ENCODE measurements at places on chromosomes 2 and 18.

- no peak for DNase-seq
Measured at GRCh38 chr2:71458413-71459083, 5.2 kb downstream of the DYSF start.

- DNase-seq, result no peak
Measured at GRCh38 chr2:115976916-115977315, 1534.5 kb downstream of the DPP10 start.

DNA sequence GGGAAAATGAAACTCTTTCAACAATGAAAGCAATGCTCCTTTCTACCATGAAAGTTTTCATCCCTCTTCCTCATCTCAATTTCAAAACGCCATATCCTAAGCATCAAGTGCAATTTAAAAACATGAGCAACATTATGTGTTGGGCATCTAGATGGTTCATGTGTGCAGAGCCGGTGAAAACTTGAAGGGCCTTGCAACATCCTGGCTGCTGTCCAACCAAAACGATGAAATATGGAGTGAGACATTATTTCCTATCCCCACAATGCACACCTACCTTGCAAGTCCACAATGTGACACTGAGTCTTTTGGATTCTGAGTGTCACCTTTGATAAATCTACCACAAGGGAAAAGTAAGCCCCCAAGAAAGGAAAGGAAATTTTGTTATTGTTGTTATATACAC, 110.0 kb downstream of the NCKAP5 start:
- DNase-seq, result no peak

- no peak for DNase-seq
Measured at GRCh38 chr2:46025081-46025480, 272.1 kb upstream of the EPAS1 start.

DNA sequence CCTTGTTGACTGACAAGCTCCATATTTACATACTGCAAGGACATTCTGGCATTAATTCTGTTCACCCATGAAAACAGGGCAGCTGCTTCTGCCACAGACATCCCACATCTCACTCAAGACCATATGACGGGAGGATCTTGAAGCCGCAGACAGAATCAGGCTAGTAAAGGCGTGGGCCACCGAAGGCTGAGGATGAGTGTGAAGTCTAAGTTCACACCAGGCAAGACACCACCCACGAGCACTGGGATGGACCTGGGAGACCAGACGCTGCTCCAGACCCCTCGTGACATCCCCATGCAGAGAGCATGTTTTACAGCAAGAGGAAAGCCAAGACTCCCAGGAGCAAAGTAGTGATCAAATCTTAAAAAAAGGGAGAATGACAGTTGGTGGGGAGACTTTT, 3.2 kb downstream of the FHL2 start:
- no peak for DNase-seq

GRCh38 chr18:10249270-10249669, 205.2 kb upstream of the APCDD1 start:
- DNase-seq, result no peak

- DNase-seq, result no peak
Measured at GRCh38 chr18:33115476-33115875, 325.0 kb downstream of the CCDC178 start.

- DNase-seq, result no peak
Measured at GRCh38 chr2:15919716-15920434, 20.5 kb upstream of the MYCN start.

DNA sequence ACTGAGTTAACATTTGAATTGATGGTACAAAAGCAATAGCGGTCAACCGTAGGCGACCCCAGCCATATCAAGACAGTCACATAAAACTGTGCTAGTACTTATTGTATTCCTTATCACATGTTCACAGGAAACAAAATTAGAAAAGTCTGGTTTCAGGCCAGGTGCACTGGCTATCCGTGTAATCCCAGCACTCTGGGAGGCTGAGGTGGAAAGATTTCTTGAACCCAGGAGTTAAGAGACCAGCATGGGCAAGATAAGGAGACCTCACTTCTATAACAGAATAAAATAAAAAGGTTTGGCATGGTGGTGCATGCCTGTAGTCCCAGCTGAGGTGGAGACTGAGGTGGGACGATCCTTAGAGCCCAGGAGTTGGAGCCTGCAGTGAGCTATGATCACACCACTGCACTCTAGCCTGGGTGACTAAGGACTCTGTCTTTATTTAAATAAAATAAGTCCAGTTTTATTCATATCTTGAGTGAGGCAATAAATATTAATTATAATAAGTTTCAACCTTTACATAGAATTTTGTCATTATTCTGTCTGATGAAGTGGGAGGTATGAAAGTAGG, 84.1 kb upstream of the RGPD4 start:
- DNase-seq, result no peak

DNA sequence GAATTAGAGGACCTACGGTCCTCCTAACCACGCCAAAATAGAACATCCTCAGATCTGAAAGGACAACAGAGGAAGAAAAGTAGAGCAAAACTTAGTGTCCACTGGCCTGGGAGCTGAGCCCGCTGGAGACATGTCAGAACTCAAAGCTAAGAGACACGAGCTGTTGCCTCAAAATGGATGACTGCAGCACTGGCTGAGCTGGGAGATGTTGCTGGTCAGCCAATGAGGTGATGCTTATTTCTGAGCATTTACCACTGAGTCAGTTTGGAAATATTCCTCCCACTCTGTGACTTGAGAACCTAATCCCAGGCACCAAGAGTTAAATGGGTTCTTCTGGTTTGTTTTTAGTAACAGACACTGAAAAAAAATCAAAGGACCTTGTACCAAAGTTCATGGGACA, 32.6 kb downstream of the FBXO15 start:
- DNase-seq, result no peak

GRCh38 chr2:10209406-10209935, 86.9 kb downstream of the RRM2 start:
- DNase-seq, result no peak

- DNase-seq, result no peak
Measured at GRCh38 chr2:165773684-165774083, 20.4 kb downstream of the GALNT3 start.

GRCh38 chr2:204974487-204974886, 429.2 kb downstream of the PARD3B start:
- DNase-seq, result no peak

GRCh38 chr2:28713577-28714298, 37.9 kb upstream of the PPP1CB start:
- DNase-seq, result no peak

- DNase-seq, result no peak
Measured at GRCh38 chr2:150462770-150463169, 24.7 kb downstream of the RND3 start.

- DNase-seq, result no peak
Measured at GRCh38 chr2:33073018-33073417, 126.3 kb downstream of the LTBP1 start.

DNA sequence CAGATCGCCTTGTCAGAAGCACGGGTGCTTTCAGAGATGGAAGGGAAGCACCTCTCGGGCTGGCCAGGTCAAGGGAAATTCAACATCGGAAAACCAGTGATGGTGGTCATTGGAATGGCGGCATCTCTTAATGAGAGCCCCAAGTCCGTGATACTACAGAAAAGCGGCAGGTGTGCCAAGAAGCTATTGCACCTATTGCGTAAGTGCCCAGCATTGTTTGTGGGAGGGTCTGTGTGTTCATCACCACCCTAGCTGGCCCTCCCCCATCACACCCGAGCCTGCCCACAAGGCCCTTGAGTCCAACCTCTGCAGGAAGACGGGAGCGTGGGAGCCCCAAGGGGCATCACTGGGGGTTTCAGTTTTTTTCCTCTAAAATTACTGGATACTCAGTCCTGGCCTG, 100.7 kb downstream of the DGKD start:
- DNase-seq, result no peak

- no peak for DNase-seq
Measured at GRCh38 chr2:177881008-177881747, 191.4 kb downstream of the PDE11A start.

GRCh38 chr18:36402765-36403396, 105.4 kb downstream of the FHOD3 start:
- no peak for DNase-seq

DNA sequence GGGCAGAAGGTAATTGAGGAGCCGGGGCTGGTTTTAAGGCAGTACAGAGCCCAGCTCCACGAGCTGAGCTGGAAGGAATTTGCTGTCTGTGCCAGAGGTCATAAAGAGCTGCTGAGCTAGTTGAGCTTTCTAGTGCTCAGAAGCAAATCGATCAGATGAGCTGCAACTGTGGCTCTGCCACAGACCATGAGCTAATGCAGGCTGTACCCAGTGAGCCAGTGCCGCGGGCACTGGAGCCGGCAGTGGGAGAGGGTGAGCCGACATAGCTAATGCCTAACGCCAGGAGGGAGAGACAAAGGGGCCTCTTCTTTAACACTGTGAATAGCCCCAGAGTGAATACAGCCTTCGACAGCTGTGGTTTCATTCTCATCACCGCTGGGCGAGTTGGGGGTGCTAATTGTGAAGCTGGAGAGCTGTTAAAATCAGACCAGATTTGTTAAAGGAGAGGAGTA, 410.1 kb upstream of the TCF4 start:
- no peak for DNase-seq

- DNase-seq, result no peak
Measured at GRCh38 chr2:22329211-22330154, 1055.5 kb upstream of the KLHL29 start.

GRCh38 chr2:28352610-28353195, 40.0 kb upstream of the FOSL2 start:
- no peak for DNase-seq

DNA sequence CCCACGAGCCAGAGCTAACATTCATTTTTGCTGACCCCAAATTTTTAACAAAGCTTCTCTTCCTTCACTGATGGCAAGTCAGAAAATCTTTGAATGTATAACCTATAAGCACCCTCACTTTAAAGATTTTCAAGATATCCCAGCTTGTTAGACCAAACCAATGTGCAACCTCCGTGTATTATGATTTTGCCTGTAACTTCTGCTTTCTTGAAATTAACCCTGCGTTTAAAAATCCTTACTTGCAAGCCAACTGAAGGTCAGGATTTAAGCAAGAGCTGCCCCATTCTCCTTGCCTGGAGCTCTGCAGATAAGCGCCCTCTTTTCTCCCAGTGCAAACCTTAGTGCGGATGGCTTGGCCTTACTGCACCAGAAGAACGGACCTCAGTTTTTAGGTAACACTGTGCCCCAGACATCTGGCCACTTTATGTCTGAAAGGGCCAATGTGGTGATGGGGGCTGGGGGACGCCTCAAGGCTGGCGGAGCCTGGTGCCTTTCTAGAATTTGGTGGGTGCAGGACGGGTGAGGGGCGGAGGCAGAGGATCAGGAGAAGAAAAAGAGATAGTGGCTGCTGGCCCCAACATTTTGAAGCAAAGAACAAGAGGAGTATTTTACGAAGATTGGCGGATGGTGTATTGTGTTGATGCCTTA, 805 bp upstream of the TNFRSF11A start:
- no peak for DNase-seq

DNA sequence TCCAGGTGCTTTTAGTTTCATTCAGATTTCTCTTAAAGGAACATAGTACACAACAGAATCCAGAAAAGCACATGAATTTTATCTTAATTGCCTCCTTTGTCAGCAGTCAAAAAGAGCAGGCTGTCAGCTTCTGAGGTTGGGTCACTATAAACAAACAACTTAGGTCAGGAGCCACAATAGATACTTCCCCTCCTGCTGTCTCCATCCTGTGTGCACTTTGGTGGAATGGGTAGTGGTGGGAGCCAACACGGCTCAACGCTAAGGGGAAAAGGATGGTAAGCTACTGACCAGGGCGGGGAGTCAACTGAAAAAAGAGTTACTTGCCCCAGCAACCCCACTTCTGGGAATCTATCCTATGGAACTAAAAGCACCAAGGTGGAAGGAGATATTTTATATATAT, 121.9 kb downstream of the PAX3 start:
- DNase-seq, result no peak

- no peak for DNase-seq
Measured at GRCh38 chr2:166803373-166804000, 84.8 kb upstream of the XIRP2 start.

- DNase-seq, result no peak
Measured at GRCh38 chr18:44246001-44246400, 434.7 kb upstream of the SETBP1 start.

All from activated naive CD8-positive, alpha-beta T cell treated with anti-CD3 and anti-CD28 coated beads, Interleukin-2, amount 50 U/mL, for 16 hours (primary cell).